ENCODE measurements at places on chromosomes 11 and 22.

DNA sequence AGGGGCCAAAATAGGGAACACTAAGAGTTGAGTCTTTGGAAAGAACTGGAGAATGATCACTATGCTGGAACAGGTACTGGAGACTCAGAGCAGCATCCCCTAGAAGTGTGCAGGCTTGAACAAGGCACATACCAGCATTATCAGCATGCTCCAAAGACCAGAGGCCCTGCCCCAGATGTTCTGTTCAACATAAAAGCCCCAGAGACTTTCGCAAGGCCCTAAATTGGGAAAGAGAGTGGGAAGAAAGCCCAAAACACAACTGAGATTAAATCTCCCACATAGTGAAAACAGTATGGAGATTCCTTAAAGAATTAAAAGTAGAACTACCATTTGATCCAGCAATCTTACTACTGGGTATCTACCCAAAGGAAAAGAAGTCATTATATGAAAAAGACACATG, 9.4 kb downstream of the CNGA4 start:
- no peak for DNase-seq

DNA sequence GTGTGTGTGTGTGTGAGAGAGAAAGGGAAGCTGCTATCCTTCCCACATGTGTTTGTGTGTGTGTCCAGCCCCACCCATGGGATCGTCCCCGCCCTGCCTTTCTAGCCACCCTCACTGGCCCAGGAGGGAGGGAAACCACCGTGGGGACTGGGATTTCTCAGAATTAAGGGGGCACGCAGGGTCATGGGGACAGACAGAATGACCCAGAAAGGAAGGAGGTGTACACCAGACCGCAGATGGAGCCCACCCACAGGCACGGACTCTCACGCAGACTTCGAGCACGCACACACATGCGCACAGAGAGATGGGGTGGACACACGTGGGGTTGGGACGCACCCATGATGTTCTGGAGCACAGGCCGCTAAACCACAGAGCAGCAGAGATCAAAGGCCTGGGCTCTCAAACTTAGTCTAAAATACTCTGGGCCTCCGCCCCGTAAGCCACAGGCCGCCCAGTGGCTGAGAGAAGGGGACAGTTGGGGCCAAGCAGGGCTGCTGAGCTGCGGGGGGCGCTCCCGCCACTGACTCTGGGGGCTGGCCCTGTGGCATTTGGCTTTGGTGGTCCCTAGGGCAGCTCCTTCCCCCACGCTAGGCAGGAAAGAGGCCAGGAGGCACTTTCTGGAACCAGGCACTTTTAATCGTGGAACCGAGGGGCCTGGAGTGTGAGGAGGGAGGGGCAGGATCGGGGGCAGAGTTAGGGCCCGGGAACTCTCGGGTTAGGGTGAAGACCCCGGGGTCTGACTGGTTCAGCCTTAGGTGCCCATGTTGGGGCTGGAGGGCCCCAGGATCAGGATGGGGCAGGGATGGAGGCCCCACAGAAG, 1.5 kb downstream of the IFITM5 start:
- peak; percentile 65 for DNase-seq

DNA sequence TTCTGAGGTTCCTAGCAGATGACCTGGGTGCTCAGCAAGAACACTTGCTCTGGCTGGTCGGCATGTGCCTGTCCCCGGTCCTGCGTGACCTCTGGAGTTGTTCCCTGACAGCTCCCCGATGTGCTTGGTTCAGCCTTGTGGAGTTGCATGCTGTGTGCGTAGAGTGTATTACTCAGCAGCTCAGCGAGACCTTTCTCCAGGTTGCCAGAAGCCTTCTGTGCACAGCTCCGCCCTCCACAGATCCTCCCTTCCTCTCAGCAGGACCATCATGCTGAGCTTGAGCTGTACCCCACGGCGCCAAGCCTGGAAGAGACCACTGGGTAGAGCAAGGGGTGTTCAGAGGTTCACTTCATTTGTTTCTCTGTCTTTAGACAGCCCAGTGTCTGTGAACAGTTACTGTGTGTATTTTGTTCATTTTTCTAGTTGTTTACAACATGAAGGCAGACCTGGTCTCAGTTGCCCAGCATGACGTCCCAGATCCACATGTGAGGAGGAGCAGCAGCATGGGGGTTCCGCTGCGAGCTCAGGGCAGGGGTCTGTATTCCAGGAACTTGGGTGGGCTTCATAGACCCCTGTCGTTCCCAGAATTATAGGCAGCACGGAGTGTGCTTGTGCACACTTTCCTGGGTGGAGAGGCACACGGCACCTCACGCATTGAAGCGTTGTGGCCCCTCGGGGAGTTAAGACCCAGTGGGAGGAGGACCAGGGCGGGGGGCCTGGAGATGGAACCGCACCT, 148.6 kb downstream of the IGLL1 start:
- no peak for DNase-seq

DNA sequence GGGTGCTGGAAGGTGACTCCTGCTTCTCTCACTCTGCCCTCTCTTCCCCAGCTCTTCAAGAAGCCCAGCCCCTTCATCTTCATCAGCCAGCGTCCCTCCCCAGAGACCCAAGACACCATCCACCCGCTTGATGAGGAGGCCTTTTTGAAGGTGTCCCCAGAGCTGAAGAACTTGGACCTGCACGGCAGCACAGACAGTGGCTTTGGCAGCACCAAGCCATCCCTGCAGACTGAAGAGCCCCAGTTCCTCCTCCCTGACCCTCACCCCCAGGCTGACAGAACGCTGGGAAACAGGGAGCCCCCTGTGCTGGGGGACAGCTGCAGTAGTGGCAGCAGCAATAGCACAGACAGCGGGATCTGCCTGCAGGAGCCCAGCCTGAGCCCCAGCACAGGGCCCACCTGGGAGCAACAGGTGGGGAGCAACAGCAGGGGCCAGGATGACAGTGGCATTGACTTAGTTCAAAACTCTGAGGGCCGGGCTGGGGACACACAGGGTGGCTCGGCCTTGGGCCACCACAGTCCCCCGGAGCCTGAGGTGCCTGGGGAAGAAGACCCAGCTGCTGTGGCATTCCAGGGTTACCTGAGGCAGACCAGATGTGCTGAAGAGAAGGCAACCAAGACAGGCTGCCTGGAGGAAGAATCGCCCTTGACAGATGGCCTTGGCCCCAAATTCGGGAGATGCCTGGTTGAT, 12.6 kb downstream of the IL10RA start:
- no peak for DNase-seq

DNA sequence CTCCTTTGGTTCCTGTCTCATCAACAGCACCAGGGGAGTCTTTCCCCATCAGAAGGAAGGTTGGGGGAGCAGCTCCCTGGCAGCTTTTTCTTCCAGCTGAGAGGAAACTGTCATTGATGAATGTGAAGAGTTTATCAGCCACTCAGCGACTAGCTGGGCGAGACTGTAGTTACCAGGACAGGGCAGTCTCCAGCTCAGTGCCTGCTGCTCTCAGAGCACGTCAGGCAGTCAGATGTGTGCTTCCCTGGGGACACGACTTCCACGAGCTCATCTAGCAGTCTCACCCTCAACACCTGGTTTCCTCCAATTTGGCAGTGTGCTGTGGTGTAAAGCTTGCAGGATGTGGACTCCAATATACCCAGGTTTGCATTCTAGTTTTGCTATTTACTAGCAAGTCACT, 12.5 kb upstream of the C1QTNF4 start:
- DNase-seq: no peak

DNA sequence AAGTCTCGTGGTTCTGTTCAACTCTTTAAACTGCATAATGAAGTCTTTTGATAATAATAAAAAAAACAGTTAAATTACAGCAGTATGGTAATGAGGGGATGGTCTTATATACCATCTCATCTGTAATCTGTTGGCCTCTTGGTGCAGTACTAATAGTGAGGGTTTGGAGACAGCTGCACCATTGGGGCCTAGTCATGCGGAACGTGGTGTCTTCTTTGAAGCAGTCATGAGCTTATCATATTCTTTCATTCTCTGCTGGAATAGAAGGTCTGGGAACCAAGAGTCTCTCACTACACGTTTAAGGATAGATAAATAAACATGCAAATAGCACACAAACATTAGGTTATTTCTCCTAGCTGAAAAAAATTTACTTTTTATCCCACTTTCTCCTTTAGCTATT, 40.9 kb upstream of the OR9Q1 start:
- no peak for DNase-seq

GRCh38 chr11:17735818-17736578, 1.4 kb downstream of the KCNC1 start:
- DNase-seq: no peak

- no peak for DNase-seq
Measured at GRCh38 chr22:33831207-33831606, 89.1 kb downstream of the LARGE1 start.

GRCh38 chr11:113397821-113398220, 10.2 kb downstream of the ANKK1 start:
- DNase-seq: no peak

- no peak for DNase-seq
Measured at GRCh38 chr11:70601861-70602538, 203.7 kb downstream of the CTTN start.

GRCh38 chr22:31080848-31081649, at the start of gene SMTN:
Gene SMTN (plus strand): TSS chr22:31081318. CDS start chr22:31083259, 1,941 bp downstream.
- DNase-seq: peak; percentile 96

DNA sequence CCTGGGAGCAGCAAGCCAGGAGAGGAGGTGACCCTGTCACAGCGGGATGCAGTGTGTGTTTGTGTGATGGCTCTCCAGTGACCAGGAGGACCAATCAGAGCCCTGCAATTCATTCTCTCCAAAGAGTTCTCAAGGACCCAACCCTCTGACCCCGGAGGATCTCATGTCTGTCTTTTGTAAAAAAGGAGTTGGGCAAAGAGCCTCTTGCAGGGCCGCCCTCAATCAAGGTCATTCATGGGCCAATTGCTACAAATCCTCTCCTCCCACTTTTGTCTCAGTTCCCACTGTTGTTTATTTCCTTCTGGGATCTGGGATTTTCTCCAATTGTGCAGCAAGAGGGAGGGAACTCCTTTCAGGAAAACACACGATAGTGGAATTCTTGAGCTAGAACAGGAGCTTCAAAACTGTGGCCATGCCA, 4.0 kb downstream of the TECTA start:
- DNase-seq: no peak

GRCh38 chr22:23714596-23715578, 24.1 kb downstream of the RGL4 start:
- DNase-seq: peak; percentile 47

DNA sequence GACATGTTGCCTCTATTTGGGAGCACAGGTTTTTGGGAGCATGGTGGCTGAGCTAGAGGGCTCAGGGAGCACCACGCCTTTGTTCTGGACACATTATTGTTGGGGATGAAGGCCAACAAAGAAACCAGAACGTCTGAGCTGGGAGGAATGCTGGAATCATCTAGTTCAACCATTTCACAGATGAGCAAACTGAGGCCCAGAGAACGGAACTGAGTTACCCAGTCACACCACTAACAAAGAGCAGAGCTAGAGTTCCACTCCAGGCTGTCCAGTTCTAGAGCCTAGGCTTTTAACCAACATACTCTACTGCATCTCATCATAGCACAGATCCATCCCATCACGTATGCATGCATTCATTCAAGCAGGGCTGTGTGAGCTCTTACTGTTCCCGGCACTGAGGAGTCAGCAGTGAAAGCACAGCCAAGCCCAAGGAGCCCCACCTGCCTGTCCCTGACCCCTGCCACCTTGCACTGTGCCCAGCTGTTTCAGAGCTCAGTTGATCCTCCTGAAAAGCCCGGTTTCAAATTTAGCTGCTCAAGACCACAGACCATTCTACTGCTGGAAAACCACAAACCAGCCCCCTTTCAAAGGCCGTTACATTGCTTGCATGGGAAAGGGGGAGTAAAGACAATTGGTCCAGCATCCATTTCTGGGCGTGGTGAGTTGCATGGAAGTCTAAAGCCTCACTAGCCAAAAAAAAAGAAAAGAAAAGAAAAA, 16.9 kb upstream of the TCF20 start:
- peak; percentile 31 for DNase-seq

GRCh38 chr11:132886335-132886734, 646.0 kb downstream of the OPCML start:
- DNase-seq: no peak

- no peak for DNase-seq
Measured at GRCh38 chr22:49453771-49454170, 373.9 kb downstream of the BRD1 start.

DNA sequence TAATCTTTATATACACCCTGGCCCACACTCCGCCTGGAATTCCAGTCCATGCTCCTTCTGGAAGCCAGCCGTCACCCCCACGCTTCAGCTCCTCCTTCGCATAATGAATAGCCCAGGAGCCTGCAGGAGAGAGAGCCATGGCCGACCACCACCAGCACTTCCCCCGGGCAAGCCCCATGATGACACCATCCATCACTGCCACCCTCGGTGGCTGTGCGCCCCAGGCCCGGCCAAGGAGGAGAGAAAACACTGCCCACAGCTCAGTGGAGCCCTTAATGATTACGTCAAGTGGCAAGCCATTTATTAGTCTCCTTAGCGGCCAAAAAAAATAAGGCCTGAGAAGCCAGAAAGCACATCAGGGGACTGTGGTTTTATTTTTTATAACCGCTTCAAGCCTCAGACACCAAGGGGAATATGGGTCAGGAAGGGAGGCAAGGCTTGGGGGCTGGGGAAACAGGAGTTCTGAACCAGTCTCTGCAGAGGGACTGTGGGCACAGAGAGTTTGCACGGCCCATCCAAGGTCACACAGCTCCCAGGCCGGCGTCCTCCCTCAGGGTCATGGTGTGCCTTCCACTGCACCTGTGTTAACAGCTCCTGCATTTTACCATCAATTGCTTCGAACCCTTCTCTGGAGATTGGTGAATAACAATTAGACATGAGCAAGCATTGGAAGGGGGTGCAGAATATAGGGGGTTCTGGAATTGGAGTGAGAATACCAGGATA, 134.3 kb downstream of the MN1 start:
- DNase-seq: peak; percentile 45

DNA sequence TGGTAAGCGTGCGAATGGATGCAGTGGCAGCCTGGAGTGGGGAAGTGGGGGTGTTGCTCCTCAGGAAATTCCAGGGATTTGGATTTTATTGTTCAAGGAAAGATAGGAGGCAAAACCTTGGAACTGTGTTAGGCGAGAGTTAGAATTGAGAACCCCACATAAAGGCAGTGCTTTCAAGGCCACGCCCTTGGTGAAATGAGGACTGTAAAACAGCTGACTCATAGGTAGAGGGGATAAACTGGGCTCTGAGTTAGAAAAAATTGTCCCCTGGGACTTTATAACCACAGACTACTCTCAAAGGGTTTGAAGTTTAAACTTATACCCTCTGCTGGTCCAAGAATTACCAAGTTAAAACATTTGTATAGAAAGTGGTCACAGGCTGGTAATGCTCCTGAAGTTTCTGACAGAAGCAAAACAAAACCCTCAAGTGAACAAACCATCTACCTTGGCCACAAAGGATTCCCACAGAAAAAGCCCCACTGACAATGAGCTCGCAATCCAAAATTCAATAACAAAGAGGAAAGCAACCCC, 250.3 kb upstream of the TBCEL start:
- DNase-seq: peak; percentile 8

- DNase-seq: no peak
Measured at GRCh38 chr11:32840587-32840986, 10.9 kb downstream of the PRRG4 start.

DNA sequence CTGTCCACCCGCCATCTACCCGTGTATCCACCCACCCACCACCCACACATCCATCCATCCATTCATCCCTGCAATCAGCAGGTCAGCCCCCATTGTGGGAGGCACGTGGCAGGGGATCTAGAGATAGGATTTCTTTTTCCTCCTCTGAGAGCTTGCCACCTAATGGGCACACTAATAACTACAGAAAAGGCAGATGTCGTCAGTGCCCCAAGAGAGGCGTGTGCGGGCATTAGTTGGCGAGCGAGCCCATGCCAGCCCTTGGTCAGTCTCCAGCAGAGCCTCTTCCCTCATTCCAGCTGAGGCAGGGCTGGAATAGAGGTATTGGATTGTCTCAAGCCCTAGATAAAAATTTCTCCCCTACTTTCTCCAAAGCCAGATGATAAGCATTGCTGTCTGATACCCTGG, 9.7 kb downstream of the USP2 start:
- peak; percentile 48 for DNase-seq

GRCh38 chr11:68598816-68599653, 85.3 kb upstream of the GAL start:
- no peak for DNase-seq
